ENCODE measurements at places on chromosomes 5 and 9.
A peak's percentile ranks its signal among the peaks of the same experiment; 100 is the strongest.

DNA sequence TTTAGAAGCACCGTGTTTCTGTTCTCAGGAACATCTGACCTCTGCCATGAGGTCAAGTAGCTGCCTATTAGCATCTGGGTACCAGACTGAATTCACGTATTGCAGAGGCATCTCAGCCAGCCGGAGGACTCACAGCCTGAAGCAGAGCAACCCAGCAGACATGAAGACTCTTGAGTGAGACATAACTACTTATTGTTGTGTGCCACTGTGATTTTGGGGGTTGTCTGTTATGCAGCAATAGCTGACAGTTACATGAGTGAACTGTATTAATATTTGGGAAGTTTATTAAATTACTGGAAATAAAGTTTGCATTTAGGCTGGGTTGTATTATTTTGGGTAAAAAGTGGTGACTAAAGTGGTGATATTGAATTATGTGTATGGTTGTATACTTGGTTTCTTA, 1.3 kb upstream of the ACOT12 start:
- DNase-seq = no peak

- DNase-seq = no peak
These were observed 26.6 kb downstream of the MORN5 start for GRCh38 chr9:122186301-122186700.

- no peak for DNase-seq
These were observed 16.6 kb downstream of the OR2V1 start for GRCh38 chr5:181114284-181114843.

DNA sequence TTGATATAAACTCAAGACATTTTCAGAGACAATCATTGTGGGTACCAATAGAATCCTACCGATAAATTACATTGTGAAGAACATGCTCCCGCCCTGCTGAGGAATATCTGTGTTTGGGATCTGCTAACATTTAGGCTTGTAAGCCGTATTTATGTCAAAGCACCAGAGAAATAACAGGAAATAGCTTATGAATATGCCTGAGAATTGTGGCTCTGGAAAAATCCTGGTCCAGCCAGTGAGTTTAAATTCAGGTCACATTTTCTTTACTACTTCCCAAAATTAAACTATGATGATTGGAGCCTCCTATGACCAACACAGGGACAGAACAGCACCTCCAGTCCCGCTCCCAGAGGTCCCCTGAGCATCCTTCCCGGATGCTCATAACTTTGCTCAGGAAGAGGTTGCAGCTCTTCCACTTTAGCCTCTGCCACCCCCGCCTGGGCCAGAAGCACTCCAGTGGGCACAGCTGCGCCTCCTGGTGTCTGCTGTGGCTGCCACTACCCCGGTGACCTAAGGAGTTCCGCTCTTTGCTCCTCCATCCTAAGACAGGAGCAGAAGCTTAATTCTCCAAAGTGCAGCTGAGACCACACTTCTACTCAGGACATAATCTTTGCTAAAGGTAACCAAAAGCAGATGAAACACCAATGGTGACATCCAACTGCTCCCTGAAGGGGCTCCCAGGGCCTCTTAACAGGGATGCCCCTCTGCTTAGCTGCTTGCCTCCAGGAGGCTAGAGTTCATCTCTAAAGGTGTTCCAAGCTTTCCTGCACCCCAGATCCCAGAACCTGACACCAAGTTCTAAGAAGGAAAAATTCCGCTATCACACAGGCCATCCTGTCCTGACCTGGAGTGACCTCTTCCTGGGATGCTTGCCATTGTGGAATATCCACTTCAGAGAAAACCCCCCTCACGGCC, 58.8 kb downstream of the SLC1A1 start:
- no peak for DNase-seq

DNA sequence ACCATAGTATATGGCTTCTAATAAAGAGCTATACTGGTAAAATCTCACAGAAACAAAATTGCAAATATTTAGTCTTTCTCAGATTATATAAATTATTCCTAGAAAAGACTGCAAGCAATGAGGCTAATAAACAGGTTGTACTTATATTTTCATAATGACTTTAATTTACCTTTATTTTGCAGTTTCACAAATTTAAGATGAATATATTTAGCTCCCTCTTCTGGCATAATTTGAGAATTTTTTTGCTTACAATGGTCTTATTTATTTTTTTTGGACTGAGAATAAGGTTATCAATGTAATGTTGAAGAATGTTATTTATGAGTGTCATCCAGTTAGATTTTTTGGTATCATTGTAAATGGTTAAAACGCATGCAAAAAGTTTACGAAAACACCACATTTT, 56.7 kb downstream of the PIK3R1 start:
- DNase-seq = no peak

DNA sequence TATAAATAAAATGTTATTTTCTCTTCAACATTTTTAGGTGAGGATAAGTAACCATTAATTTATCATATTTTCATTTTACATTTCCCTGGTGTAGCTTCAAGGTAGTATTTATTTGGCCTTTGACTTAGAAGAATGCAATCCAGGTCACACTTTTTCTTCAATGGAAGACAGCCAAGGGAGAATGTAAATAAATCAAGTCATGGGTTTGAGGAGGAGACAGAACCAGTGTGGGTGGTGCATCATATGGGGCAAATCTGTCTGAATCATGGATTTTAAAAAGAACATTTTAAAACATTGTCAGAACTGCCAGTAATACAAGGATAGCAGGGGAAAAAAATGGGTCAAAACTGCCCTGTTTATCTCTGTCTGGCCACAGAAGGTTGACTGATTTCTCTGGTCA, 229.5 kb downstream of the FAM114A2 start:
- no peak for DNase-seq

GRCh38 chr5:34656700-34657273, 659 bp downstream of the RAI14 start:
- peak; percentile 88 for DNase-seq

GRCh38 chr5:34570721-34571676, 85.1 kb upstream of the RAI14 start:
- no peak for DNase-seq

DNA sequence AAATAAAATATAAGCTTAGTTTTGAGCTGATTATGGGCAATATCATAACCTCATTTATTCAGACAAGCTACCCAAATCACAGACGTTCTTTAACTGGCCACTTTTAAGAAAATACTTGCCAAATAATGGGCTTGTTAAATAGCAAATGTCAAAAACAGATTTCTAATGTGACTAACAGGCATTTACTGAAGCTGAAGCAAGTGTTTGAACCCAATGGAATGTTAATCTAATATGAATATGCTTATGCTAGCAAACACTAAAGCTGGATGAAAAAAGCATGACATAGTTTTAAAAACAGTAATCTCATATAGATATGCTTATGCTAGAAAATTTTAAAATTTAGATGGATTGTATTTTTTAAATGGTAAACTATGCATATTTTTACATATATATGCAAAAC, 411.6 kb upstream of the PTGER4 start:
- no peak for DNase-seq

DNA sequence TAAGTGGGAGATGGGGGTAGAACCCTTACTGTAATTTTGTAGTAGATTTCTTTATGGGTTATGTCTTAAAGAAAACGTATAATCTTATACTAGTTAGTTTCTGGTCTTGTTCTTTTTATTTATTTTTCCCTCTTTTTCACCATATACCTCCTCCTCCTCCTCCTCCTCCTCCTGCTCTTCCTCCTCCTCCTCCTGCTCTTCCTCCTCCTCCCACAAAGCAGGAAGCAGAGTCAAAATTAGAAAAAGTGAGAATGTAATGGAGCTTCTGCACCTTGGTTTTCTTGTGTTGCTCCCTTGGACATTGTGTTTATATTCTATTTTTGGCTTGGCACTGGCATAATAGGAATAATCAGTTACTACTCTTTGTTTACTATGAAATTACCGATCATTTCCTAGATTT, 4.5 kb downstream of the MACIR start:
- no peak for DNase-seq

DNA sequence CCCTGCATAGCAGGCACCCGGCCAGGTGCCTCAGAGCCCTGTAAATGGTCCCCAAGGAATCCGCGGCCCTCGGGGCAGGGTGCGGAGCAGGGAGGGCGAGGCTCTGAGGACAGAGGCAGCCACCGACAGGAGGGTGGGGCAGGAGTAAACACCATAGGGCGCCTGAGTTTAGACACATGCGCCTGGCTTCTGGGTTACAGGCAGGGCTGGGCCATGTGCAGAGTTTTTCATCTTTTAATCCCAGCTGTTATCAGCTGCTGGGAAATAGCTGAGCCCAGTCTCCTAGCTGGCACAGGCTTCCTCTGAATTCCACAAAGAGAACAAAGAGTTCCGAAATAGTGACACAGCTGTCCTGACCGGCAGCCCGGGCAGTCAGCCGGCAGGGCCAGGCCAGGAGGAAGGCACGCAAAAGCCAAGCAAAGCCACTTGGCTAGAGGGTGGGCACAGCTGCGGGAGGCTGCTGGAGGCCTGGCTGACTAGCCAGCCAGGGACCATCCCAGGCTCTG, 98.9 kb upstream of the PHYKPL start:
- DNase-seq = no peak

DNA sequence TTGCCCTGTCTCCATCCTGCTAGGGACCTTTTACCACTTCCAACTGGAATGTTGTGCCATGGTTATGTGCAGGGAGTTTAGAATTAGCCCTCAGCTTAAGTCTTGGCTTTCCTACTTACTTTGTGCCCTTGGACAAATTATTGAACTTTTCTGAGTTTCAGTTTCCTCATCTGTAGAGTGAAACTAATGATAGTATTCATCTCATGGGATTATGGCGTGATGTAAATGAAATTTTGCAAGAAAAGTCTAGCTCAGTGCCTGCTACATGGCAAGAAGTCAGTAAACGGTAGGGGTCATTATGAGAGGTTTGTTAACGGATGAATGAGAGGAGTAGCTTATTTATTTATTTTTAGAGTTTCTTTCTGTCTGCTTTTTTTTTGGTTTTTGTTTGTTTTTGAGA, 1.8 kb downstream of the MVB12B start:
- DNase-seq = no peak

DNA sequence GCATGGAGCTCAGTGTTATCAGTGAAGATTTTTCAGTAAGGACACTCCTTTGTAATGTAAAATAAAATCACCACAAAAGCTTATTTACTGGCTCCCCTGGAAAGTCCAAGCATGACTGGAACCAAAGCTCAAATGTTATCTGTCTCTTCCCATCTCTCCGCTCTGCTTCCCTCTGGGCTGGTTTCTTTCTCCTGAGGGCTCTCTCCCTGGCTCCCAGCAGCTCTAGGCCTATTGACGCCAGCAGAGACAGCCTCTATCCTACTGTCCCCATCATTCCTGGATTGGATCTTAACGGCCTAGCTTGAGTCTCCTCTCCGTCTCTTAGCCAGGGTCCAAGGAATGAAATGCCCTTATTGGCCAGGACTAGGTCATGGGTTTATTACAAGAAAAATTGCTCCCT, 86.1 kb downstream of the TMEM167A start:
- DNase-seq = no peak

- no peak for DNase-seq
These were observed 21.9 kb downstream of the DEPDC1B start for GRCh38 chr5:60677850-60678664.

DNA sequence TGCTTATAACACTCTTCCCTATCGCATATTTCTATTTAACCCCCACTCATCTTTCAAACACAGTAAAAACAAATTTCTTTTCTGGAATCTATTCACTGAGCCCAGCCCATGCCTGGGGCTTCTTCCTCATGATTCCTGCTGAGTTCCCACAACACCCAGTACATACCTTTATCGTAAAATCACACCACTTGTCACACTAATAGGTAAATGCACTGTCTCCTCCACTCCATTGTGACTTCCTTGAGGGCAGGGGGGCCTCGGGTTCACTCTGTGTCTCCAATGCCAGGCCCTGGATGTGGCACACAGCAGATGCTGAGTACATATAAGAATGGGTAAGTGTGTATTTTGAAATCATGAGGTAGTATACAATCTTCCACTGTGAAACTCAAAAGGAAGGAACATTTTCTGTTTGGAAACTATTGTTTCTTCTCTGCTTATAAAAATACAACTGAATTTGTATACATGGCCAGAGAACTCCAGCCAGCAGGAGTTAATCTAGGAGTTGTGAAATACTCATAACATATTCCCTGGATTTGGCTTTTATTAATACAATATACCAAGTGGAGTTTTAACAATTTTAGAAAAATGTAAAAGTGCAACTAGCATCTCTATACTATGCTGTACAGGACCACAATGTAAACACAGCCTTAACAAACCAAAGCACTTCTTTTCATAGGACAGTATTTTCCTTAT, 7.2 kb downstream of the PLK2 start:
- no peak for DNase-seq

DNA sequence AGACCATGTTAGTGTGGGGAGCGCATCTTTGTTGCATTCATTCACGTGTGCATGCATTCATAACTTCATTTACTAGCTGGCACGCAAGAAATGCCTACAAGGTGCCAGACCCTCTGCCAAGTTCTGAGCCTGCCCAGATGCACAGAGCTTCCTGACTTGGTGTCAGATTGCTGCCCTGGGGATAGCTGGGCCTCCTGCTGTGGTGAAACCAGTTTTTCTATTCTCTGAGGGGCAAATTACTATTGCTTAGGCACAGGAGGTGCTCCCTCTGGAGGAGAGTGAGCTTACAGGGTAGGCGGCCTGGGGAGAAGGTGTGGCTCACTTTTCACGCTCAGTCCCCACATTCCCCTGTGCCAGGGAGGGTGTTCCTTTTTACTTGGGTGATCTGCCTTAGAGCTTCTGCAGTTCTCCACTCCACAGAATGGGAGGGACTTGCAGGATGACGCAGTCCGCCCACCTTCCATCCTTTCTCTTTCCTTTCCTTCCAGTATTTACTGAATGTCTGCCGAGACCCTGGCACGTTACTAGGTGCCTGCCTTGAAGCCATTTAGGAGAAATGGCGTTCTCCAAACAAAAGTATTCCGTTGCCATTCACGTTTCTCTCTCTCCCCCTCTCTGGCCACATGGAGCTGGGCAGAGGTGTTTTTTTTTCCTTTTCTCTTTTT, 27.9 kb upstream of the CTNNA1 start:
- DNase-seq = no peak

- no peak for DNase-seq
These were observed 28.4 kb downstream of the CSF1R start for GRCh38 chr5:150057996-150058395.

DNA sequence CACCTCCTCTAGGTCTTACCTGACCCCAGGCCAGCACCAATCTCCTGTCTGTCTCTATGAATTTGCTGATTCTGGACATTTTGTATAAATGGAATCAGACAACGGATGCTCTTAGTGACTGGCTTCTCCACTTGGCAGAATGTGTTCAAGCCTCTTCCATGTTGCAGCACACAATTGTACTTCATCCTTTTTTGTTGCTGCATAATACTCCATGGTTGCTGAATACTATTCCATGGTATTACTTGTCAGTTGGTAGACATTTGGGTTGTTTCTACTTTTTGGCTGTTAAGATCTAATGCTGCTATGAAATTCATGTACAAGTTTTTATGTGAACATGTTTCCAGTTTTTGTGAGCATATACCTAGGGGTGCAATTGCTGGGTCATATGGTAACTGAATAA, 34.3 kb upstream of the FCN1 start:
- DNase-seq = no peak

DNA sequence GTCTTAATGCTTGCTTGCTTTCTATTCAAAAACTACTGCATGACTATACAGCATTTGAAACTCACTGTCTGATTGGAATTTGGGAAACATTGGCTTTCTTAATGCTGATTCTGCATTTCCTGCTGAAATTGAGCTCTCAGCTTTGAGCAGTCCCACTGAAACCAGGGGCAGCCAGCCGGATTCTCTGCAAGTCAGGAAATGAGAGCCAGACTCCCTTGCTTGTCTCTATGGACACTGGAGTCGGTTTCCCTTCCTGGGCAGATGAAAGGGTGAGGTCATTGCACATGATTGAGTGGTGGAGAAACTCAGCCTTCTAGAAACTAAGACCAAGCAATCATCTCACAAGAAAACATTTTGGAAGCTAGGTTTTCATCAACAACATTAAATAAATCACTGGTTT, 119.7 kb upstream of the SPATA31C2 start:
- no peak for DNase-seq

Measured in vagina (tissue), 2 donors.